ENCODE measurements at places on chromosomes 1 and 21.

DNA sequence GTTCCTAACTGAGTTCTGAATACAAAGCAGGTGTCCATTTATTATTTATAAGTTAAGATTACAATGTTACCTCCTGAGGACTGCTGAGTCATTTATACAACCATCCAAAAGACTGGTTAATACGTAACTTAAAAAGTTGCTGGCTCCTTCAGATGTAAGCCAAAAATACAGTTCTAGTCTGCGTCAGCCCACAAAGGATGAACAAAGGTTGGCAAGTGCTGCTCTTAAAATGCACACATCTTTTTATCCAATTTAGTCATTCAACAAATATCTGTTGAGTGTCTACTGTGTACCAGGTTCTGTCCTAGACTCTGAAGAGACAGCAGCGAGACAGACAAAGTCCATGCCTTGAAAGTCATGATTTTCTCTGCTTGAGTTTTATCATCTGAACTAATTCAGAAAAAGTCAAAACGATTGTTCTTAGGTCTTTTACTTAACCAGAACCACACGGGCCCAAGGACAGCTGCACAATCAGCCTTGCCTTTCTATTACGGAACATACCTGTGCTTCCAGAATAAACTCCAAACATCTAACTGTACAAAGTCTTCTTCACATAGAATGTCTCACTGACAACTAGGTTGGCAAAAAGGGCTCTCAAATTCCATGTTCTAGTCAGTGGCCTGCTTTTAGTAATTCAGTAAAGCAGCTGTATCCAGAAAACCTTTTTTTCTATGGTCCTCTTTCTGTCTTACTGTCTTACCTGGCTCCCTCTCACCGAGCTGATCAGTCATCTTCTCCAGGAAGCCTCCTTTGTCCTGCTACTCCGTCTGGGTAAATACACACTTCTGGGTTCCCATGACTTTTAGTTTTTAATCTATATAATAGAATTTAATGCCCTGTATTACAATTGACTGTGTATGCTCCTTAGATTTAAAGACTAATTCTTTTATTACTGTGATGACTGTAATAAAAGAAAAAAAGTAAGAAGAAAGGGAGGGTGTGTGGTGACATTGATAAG lies 15.5 kb upstream of the CNN3 start:
- DNase-seq = no peak

DNA sequence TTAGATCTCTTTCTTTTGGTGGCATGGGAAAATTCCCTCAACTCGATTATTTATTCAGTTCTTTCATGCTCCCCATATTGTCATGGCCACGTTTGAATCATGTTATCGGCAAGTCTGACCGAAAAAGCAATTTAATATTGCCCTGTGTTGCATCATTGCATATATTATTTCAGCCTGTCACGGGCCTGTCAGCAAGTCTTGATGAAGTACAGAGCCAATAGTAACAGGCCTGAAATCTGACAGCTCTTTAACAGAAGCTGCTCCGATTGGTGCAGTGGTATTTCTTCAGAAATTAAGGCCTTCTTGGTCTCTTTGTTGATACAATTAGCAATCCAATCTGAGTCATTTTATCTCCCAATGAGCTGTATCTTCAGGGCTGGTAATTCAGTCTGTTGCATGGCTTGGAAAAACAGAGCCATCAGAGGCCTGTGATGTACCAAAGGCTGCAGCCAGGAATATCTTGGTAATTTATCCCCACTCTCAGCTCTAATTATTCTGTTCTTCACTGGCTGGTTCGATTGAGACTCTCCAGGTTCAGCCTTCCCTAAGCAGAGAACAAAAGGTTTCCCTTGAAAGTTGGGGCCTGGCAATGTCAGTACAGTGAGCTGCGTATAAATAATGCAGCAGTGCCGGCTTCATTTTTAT lies 149.5 kb downstream of the FGGY start:
- DNase-seq = peak; percentile 55

GRCh38 chr1:119891386-119891785 lies 4.9 kb downstream of the ADAM30 start:
- no peak for DNase-seq

DNA sequence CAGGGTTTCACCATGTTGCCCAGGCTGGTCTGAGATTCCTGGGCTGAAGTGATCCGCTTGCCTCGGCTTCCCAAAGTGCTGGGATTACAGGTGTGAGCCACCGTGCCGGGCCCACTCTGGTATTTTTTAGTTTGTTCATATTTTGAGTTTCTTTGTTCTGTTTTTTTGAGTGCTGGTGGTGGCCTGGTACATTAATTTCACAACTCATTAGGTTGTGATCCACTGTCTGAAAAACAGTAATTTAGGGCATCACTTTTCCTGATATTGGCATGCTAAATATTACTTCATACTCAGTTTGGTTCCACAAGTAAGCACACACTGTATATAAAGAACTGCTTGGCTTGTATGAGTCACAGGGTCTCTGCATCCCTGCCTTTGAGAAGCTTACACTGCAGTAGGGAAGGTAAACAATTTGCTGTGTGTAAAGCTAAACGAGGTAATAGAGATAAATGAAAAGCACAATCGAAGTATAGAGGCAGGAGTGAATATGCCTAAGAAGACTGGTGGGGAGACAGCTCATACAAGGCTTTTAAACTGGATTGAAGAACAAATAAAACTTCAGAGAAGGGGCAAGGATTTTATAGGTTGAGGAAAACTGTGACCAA lies 7.7 kb downstream of the SNX27 start:
- DNase-seq = no peak

- no peak for DNase-seq
Measured at GRCh38 chr21:25566645-25567044, 40.6 kb downstream of the MRPL39 start.

- no peak for DNase-seq
Measured at GRCh38 chr1:218735436-218736032, 390.4 kb downstream of the TGFB2 start.

GRCh38 chr1:12511516-12512468 lies 106.2 kb downstream of the DHRS3 start:
- DNase-seq = no peak

DNA sequence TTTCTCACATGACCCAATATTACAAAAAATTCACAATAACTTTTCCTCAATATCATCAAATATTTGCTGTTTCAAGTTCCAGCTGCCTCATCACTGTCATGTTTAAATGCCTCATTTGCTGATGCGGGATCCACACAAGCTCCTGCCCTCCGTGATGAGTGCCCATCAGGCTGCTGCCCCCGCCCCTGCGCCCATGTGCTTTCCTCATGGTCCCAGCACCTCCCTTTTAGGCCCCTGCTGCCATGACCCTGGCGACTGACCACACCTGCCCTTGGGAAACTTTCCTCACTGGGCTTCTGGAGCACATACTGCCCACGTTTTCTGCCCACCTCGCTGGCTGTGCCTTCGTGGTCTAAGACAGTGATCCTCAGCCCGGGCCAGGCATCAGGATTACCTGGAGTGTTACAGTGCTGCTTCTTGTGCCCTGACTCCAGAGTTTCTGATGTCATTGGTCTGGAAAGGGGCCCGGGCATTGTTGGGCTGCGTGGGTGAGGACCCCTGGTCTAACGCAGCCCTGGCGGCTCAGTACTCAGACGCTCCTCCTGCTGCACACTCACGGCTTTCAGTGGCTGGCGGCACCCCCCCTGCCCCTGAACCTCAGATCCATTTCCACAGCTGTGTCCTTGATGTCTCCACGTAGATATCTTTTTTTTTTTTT lies 20.5 kb downstream of the PLEKHM2 start:
- no peak for DNase-seq

Measured in non-pigmented ciliary epithelial cell (primary cell).